ENCODE measurements at places on chromosomes 1 and 21. TPM values are rescaled to one million over a fixed set of nuclear protein-coding genes. Genes with fewer than 3 reads are reported as not detected.
A peak's percentile ranks its signal among the peaks of the same experiment; 100 is the strongest.

VSIG8 gene
- total RNA-seq: not detected

ADAM30 gene
- not detected for total RNA-seq

OR14K1 gene
- not detected for total RNA-seq

BRINP2 gene
- total RNA-seq: not detected

PRELP gene
- total RNA-seq: 1.4 TPM

TMCC2 gene
- 1.0 TPM for total RNA-seq

SPATA46 gene
- total RNA-seq: not detected

LCE2B gene
- not detected for total RNA-seq

PTAFR gene
- total RNA-seq: 5.5 TPM

AVPR1B gene
- total RNA-seq: 0.13 TPM

C1orf185 gene
- total RNA-seq: not detected

C1orf94 gene
- total RNA-seq: not detected

SNIP1 gene
- total RNA-seq: 7.8 TPM

RNF207 gene
- 11.7 TPM for total RNA-seq

DNA sequence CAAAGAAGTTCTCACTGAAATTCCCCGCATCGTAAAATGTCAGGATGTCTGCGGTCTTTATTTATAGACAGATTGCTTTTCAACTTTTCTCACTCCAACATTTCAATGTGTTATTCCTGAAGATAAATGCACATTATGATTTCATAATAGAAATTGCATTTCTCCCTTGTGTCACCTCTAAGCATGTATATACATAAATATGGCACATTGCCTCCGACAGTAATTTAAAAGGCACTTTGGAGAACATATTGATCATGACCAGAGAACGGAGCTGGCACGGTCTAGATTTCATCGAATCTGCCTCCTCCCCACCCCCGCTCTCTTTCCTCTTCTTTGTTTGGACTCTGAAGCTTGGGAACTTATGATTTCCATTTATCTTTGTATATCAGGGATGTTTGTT lies 54.9 kb upstream of the IGSF21 start:
- no peak for DNase-seq

DNA sequence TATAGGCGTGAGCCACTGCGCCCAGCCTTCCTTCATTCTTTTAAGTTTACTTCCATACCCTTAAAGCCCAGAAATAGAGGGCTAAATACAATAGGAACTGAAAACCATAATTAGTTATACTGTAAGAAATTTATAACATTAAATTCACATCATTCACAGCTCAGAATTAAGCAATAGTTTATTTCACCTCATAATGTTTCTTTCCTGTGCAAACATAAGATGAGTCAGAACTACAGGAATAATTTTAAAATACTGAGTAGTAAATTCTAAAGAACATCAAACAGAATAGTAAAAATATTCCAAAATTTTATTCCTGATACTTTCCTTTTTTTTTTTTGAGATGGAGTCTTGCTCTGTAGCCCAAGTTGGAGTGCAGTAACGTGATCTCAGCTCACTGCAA lies 24.1 kb downstream of the POGZ start:
- DNase-seq: no peak

GRCh38 chr1:201693890-201694607 lies 134.9 kb upstream of the IPO9 start:
- no peak for DNase-seq

- DNase-seq: no peak
These were observed 6.6 kb downstream of the NID1 start for GRCh38 chr1:236058141-236058934.

- DNase-seq: peak; percentile 87
These were observed 72.2 kb upstream of the SLC25A33 start for GRCh38 chr1:9466780-9467758.

GRCh38 chr1:31648641-31649357 lies 4.1 kb upstream of the PEF1 start:
- no peak for DNase-seq

DNA sequence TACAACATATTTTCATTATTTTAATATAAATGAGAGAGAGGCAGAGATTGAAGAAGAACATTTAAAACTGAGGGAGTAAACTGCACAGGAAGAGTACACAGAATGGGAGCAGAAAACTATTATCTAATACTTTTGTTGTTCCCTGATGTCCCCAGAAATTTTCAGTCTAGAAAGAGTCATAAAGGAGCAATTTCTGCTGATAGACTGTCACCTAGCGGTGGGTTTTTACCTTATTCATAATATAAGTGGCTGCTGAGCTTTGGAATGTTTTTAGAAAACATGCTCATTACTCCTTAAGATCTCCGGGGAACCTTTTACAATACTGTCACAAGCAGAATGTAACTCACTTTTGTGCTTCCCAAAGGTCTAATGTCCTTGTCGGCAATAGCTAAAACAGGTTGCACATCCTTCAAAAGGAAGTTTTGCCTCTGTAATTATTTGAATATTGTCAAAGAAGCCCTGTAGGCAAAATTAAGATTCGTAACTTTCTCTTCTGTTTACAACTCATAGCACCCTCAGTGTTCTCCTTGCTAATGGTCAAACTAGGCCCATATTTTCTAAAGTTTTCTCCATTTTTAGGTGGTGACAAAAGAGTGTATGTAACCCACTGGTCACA lies 4.9 kb upstream of the NPL start:
- no peak for DNase-seq

- DNase-seq: peak; percentile 95
These were observed 13.1 kb downstream of the IL6R start for GRCh38 chr1:154418062-154418921.

GRCh38 chr1:230043081-230043480 lies 24.0 kb upstream of the GALNT2 start:
- no peak for DNase-seq

- DNase-seq: no peak
These were observed 761.7 kb downstream of the ADGRL2 start for GRCh38 chr1:82562448-82562847.

DNA sequence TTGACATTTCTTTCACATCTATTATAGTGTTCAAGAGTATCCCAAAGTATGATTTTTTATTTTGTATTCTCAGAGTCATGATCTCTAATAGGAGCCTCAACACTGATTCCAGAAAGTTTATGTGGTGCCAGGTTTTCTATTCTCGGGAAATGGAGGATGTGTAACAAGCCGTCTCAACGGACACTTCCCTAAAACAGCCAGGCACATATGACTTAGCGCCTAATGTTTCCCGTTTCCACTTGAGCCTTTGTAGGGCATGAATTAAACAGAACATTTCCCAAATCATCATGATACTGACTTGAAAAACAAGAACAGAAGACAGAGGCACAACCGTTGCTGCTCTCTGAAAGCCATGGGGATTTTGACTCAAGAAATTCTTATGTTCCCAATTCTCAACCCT lies 8.0 kb downstream of the CYYR1 start:
- no peak for DNase-seq

- no peak for DNase-seq
These were observed 14.4 kb downstream of the TMPRSS3 start for GRCh38 chr21:42381347-42381984.

DNA sequence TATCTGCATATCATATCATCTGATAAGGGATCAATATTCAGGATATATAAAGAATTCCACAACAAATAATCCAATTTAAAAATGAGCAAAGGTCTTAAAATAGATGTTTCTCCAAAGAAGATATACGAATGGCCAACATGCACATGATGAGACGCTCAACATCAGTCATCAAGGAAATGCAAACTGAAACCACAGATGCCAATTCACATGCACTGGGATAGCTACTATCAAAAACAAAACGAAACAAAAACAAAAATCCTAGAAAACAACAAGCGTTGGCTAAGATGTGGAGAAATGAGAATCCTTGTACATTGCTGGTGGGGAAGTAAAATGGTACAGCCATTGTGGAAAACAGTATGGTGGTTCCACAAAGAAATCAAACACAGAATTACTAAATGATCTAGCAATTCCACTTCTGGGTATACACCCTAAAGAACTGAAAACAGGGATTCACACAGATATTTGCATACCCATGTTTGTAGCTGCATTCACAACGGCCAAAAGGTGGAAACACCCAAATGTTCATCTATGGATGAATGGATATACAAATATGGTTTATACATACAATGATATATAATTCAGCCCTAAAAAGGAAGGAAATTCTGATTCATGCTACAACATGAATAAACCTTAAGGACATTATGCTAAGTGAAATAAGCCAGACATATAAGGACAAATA lies 79.4 kb downstream of the PCSK9 start:
- no peak for DNase-seq

GRCh38 chr1:229381234-229381633 lies 38.4 kb upstream of the CCSAP start:
- DNase-seq: no peak

DNA sequence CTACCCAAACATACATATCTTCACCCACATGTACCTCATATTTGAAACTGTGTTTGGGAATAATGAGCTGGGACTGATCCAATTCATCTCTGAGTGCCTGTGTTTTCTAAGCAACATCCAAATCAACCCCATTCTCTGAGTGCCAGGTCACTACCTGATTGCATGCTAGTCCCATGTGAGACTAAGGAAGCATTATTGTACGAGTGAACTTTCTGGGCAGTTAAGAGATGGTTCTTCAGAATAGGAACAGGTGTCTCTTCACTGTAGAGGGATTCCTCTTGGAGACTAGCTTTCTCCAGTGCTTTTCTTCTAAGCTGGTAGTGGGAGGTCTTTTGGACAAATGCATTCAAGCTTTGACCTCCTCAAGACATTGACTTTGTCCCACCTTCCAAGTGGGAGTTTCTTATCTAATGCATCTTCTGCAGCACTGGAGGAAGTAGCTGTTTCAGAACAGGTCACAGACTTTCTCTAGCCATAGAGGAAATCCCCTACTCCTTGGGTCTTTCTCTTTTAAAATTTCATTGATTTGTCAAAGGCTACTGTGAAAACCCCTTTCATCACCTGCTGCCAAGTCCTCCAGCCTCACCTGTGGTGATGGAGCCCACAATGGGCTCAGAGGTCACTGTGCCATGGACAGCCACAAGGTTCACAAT lies 172.0 kb upstream of the KIAA0040 start:
- no peak for DNase-seq

- DNase-seq: no peak
These were observed 6.6 kb downstream of the GNG4 start for GRCh38 chr1:235642943-235643371.

DNA sequence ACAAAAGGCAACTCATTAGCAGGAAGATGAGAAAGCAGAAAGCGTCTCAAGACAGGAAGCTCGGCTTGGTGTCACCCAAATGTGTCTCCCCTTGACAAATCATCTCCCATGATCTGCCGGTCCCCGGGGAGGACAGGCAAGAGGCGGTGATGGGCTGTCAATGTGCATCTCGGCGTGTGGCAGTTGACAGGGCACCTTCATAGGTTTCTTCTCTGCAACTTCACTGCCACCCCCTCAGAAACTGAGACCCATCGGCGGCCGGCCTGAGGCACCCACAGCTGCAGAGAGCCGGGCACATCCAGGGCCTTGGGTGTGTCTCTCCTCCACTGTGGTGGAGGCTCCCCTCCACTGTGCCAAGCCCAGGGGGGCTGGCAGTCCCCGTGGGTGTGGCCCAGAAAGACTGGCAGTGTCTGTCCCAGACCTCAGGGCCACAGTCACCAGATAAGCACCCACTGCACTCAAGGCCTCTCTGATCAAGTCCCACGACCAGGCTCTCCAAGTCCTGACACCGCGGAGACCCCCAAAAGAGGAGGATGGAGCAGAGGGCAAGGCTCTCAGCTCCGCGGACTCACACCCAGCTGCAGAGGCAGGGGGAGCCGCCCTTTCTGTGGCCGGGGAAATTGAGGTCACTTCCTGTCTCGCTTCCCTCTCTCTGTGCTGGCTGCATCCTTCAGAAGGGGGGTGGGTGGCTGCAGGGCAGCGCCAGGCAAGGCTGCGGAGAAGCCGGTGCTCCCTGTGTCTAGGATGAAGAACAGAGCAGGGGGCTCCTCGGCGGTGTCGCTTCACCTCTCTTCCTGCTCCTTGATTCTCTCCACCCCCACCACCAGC lies 39.6 kb upstream of the LBR start:
- peak; percentile 59 for DNase-seq

GRCh38 chr1:214709241-214709640 lies 106.2 kb downstream of the CENPF start:
- no peak for DNase-seq

DNA sequence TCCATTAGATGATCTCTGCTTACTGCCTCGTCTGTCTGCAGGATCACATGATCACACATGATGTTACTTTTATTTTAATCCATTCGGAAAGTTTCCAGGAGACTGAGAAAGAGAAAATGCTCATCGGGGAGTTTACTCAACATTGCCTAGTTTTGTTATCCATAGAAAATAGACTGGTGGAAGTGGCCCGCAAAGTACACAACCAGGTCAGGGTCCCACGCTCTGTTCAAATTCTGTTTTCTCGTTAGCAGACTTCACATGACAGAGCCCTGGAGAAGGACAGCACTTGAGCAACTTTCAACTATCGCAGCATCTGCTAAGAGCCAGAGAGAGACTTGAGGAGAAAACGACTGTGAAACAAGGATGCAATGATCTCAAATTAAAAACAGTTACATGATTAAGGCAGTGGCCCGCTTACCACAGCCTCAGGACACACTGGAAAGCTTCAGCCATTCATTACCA lies 44.2 kb downstream of the ADAMTS1 start:
- DNase-seq: no peak

DNA sequence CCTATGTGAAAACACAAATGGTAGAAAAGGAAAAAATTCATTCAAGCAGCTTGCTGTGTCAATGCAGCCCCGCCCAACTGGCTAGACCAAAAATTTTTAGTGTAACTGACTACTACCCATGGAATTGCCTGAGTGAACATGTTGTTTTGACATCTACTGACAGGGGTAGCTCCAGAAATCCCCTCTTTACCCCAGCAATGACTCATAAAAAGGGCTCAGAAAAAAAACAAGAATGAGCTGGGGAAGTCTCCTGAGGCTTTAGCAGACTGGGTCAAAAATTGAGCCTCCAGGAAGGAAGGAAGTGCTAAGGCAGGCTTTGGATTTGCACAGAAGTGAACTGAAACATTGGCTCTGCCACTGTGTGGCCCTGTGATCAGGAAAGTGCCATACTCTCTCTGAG lies 24.4 kb upstream of the FGGY start:
- DNase-seq: no peak

GRCh38 chr1:46611691-46612221 lies 4.9 kb downstream of the MOB3C start:
- DNase-seq: peak; percentile 69

DNA sequence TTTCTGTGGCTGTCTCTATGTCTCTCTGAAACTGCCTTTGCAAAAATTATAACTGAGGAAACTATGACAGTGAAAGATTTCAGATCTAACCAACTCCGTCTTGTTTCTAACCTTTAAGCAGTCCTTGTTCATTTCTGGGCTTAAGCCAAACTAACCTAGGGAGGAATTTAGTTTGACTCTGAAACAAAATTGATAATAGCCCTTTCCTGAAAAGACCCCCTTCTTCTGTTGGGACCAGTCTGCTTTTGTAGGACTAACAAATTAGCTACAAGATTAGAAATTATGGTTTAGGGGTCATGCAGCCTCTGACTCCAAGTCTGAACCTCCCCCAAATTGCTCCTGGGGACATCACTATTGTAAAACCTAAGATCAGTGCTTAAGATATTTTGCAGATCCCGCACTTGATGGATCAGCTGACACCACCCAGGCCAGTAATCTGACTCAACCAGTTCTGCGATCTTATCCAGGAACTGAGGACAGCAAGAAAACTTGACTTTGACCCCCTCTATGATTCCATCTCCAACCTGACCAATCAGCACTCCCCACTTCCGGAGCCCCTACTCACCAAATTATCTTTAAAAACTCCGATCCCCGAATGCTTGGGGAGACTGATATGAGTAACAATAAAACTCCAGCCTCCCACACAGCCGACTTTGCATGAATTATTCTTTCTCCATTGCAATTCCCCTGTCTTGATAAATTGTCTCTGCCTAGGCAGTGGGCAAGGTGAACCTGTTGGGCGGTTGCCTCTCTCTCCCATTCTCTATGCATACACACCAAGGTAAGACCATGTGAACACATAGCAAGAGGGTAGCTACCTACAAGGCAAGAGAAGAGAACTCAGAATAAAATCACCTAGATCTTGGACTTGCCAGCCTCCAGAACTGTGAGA lies 11.1 kb upstream of the TRIM63 start:
- DNase-seq: no peak
